ENCODE measurements at places on chromosomes 16 and 17.
A peak's percentile ranks its signal among the peaks of the same experiment; 100 is the strongest.

DNA sequence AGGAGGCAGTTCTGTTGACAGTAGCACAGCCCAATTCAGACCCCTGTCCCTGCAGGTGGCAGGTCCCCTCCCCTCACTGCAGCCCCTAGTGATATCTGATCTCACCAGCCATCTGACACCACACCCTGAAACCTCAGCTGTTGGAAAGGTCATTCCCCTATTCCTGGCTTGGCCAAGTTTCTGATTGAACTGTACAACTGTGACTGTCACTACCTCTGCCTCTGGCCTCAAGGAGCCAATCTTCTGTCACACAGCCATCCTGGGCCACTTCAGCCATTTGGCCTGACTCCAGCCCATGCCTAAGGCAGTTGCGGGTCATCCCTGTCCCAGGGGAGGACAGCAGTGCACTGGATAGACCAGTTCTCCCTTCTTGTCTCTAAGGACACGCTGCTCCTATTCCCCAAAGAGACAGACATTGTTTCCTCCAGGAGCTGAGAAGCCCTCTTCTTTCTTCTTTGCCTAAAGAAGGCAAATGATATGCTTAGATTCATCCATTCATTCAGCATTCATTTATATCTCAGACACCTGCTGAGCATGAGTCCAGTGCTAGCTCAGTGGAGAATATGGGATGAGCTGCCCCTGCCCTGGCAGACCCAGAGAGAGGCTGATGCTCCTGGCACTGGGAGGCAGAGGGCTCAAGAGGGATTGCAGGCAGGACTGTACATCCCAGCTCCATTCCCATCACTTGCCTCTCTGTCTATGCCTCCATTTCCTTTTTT, 4.6 kb upstream of the ALDOA start:
- peak; percentile 37 for DNase-seq

DNA sequence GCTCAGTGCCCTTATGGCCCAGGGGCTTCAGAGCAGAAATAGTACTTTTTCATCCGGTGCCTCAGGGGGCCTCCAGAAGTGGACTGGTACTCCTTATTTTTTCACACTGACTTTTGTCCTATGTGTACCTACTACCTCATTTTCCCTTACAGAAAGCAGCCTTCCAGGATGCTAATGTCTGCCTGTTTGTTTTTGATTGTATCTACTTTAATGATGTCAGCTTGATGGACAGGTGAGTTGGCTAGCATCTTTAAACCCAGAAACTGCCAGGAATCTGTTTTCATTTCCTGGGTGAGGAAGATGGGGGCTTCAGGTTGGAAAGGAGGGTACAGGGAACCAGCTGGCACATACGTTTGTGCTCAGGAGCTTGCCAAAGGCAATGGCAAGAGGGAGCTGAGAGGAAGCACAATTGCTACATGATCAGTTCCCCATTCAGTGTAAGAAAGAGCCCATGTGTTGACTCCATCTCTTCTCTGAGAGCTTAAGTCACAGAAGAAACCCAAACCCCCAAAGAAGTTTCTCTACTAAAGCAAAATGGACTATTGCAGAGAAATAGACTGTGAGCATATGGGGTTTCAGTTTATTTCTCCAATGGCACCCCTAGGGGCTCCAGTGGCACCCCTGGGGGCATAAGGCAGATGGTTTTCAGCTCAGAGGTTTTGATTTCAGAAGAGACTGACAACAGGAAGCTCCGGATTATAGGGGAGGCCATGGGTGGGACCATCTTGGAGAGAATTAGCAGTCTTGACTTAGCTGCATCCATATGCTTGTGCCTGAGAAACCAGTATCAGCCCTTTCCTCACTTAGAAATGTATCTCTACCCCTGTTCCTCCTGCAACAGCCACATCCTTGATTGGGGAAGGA, 16.3 kb downstream of the LIG3 start:
- peak; percentile 10 for DNase-seq

DNA sequence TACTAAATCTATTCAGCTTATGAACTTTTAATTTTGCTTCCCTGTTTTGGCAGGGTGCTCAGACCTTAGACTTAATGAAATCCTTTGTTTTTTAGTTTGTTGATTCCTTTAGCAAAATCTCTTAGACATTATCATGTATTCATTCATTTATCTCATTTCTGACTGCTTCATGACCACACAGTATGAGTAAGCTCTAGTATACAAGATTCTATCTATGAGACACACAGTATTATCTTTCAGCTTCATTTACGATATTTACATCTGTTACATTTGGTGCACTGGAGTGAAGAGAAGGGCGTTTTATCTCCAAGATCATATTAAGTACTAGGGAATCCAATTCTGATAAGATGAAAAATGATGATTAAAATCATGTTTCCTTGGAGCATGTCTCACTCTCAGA, 448.1 kb upstream of the CA10 start:
- DNase-seq, result peak; percentile 7

- peak; percentile 79 for DNase-seq
Measured at GRCh38 chr17:38704606-38705522, at the start of gene MLLT6. MLLT6 (plus strand) TSS chr17:38705273; CDS start chr17:38705633, 360 bp downstream.

DNA sequence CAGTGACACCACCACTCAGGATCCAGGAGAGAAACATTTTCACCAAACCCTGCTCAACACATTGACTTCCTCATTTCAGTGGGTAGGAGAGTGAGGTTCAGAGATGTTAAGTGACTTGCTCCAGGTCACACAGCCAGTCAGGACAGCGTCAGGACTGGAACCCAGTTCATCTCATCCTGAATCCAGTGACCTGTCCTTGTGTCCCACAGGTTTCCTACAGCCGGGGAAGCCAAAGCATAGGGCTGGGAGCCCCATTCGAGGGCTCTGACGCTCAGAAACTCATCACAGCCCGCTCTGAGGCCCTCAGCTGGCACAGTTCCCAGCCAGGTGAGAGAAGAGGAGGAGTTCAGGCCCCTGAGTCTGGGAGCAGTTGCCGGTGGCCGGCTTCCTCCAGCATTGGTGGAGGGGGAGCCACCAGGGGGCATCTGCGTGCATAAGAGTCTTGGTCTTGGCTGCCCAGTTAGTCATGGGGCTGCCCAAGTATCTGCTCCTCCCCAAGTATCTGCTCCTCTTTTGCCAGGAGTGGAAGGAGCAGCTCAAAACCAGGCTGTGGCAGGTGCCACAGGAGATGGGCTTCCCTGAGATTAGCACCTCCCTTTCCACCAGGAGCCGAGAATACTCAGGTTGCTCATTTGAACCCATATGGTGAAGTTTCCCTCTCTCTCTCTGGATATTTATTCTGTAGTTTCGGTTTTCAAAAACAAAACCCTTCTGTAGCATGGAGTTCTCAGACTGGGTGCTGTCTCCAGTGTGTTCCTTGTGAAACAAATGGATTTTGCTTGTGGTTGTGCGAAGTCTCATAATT, 56.0 kb downstream of the TNFRSF13B start:
- DNase-seq, result peak; percentile 63

DNA sequence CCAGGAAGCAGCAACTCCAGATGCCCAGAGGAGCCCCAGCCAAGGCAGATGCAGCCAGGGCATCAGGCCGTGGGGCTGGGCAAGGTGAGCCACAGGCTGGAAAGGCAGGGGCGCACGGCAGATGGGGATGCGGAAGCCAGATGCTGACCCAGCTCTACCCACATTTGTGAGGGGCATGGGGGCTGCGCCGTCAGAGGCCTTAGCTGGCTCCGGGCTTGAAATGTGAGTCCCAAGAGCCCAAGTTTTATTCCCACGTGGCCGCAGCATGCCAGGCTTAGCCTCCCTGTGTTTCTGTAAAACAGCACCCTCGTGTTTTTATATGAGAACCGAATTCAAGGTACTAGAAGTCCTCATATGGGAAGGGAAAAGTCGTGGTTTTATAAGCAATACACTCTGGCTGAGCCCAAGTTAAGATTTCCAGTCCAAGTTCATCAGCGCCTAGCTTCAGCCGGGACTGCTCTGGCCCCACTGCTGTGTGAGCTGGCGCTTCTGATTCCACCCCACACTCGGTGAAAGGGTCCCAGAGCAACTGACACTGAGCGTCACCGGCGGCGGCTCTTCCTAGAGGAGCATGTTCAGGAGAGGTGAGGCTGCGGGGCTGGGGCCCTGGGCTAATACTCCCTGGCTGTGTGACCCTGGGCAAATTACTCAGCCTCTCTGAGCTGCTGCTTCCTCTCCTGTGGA, 6.7 kb upstream of the C16orf95 start:
- DNase-seq, result no peak

- DNase-seq, result no peak
Measured at GRCh38 chr16:68512183-68512582, 26.9 kb upstream of the ZFP90 start.

- no peak for DNase-seq
Measured at GRCh38 chr17:2613089-2613808, 19.8 kb downstream of the PAFAH1B1 start.

DNA sequence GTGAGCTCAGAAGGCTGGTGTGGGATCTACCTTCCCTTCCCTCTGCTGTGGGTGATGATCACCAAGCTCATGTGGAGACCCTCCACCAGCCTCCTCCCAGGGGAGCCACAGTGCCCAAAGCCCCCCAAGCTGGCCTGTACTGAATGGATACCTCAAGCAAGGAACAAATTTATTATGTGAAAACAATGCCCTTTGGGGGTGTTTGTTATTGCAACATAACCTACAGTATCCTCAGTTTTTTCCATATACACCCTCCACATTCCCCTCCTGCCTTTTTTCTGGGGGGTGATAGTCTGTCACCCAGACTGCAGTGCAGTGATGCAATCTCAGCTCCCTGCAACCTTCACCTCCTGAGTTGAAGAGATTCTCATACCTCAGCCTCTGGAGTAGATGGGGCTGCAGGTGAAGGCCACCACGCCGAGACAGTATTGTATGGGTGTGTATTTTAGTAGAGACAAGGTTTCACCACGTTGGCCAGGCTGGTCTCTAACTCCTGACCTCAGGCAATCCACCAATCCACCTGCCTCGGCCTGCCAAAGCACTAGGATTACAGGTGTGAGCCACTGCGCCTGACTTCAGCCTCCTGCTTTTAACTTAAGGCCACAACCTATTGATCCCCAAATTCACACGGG, 215.9 kb downstream of the CPPED1 start:
- no peak for DNase-seq
